ENCODE measurements at places on chromosomes 5 and 9. TPM values are rescaled to one million over a fixed set of nuclear protein-coding genes. Genes with fewer than 3 reads are reported as not detected.
A peak's percentile ranks its signal among the peaks of the same experiment; 100 is the strongest.

DNA sequence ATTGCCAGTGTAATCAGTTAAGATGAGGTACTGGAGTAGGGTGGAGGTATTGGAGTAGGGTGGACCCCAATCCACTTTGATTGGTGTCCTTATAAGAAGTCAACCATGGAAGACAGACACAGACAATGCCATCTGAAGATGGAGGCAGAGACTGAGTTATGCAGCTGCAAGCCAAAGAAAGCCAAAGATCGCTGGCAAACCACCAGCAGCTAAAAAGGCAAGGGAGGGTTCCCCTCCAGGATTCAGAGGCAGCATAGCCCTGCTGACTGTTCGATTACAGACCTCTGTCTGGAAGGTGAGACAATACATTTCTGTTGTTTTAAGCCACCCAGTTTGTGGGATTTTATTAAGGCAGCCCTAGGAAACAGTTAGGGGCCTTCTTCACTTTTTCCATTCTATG is 30.5 kb upstream of the CKMT2 start:
- peak; percentile 21 for DNase-seq

- no peak for DNase-seq
Measured at GRCh38 chr9:111691672-111692329, 30.4 kb downstream of the GNG10 start.

DNA sequence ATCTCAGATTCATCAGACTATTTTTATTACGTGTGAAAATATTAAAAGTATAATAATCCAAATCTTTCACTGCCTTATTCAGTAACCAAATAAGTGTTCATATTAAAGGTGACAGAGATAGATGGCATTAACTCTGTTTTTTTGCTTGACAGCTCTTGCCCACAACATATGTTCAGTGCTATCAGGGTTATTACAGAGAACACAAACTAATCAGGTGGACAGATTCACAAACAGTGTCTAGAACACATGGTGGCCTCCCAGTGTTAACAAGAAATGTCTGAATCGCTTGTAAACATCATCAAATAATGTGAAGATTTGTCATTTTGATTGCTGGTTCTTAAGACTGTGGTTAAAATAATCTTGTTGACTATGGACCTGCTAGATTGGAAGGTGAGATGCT is 609.1 kb upstream of the GRAMD2B start:
- DNase-seq, result no peak

Gene C9orf50
- not detected for total RNA-seq

DNA sequence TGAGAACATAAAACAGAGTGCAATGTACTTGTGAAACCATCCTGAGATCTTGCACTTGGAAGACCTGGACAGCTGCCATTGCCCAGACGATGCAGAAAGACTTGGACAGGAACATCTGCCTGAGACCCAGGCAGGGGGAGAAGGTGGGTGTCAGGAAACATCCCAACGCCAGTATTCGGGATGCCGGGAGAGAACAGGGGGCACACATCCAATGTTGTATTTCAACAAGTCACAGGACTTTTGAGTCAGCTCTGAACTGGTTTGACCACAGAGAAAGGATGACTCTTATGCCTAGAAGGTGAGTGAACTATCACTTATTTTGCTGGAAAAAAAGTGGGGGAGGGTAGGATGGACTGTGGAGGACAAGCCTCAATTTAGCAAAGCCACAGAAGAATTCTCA is 124.6 kb downstream of the ROR2 start:
- DNase-seq, result no peak

GRCh38 chr9:89473762-89474469 is 24.0 kb downstream of the SEMA4D start:
- DNase-seq, result no peak

- DNase-seq, result no peak
Measured at GRCh38 chr5:77163453-77163852, 47.0 kb upstream of the PDE8B start.

Gene IRX1
- total RNA-seq, result 0.81 TPM

Gene SV2C
- total RNA-seq, result 0.05 TPM

GRCh38 chr9:127214421-127215267 is 49.9 kb upstream of the GARNL3 start:
- DNase-seq, result peak; percentile 78

Gene TMEM171
- total RNA-seq, result 22.3 TPM

- DNase-seq, result peak; percentile 42
Measured at GRCh38 chr9:136847088-136847825, 2.0 kb upstream of the PHPT1 start.

GRCh38 chr5:178442405-178443257 is 147.6 kb downstream of the COL23A1 start:
- DNase-seq, result peak; percentile 48

GRCh38 chr5:108321341-108321740 is 60.6 kb downstream of the FBXL17 start:
- no peak for DNase-seq

GRCh38 chr5:165242646-165243045 is 1737.2 kb downstream of the MAT2B start:
- no peak for DNase-seq

Gene SNCB
- total RNA-seq, result not detected

GRCh38 chr5:7434914-7435313 is 39.0 kb downstream of the ADCY2 start:
- DNase-seq, result no peak

- DNase-seq, result no peak
Measured at GRCh38 chr5:93741136-93741811, at the start of gene POU5F2. Gene POU5F2, minus strand, starts transcription at chr5:93741600. Its CDS starts 37 bp downstream, at chr5:93741563.

- no peak for DNase-seq
Measured at GRCh38 chr9:84856181-84856632, 186.7 kb downstream of the NTRK2 start.

DNA sequence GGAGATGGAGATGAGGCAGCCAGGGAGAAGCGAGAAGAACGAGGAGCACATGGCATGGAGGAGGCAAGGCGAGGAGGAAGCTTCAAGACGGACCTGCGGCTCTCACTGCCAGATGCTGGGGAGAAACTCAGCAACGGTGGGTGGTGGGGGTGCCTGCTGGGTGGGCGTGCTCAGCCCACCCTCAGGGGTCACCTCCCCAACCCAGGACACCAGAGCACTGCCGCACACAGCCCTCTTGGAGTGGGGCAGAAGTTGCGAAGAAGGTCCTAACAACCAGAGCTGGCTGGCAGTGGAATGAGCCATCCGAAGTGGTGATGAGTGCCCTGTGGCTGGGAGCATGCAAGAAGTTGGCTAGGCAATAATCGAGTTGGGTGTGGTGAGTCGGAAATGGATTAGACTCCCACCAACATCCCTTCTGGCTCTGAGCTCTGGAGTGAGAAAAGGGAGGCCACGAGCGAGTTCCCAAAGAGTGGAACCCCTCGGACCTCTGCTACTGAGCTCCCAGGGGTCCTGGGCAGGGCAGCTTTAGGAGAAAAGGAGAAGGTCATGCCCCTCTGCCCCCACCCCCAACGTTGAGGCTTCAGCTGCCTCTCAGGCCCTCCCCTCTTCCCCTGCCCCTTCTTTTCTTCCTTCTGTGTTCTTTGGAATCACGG is 212.7 kb upstream of the MVB12B start:
- DNase-seq, result no peak

- no peak for DNase-seq
Measured at GRCh38 chr5:84568171-84568570, 183.5 kb upstream of the EDIL3 start.

DNA sequence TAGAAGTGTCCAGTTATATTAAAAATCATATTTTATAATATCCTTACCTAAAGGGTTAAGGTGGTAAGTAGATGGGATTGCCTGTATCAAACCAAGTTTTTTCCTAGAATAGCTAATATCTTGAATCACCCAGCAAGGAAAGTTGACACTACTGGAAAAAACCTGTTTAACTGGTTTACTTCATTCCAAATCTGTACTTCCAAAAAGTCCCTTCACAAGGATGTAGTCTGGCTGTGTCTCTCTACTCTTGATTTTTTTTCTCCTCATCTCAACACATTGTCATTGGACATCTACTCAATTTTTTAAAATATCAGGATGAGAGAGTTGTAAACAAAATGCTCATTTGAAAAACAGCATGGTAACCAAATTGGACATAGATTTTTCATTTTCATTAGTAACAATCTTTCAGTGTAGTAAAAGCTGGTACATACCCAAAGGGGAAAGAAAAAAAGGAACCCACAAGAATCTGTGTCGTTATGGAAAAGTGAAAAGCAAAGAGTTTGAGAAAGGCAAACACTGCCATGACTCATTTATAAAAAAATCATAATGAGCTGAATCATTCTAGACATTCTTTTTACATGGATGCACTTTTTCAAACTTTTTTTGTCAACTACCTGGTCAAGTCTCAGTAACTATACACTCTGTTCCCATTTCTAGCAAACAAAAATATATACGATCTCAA is 173.5 kb downstream of the GLIS3 start:
- DNase-seq, result no peak

DNA sequence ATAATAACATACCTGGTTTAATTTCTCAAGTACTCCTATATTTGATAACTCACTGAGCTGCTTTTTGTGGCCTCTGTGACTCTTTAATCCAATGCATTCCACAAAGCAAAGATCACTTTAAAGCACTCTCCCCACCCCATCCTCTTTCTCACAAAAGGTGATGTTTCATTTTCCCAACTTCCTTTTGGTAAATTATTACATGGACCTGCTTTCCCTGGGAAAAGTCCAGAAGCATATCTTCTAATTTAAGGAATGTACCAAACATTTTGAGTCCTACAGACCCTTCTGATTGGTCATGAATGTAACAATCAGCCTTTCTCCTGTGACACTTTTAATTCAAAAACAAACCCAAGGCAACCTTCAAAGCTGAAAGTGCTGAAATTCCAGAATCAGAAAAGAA is 71.1 kb downstream of the MLLT3 start:
- no peak for DNase-seq

DNA sequence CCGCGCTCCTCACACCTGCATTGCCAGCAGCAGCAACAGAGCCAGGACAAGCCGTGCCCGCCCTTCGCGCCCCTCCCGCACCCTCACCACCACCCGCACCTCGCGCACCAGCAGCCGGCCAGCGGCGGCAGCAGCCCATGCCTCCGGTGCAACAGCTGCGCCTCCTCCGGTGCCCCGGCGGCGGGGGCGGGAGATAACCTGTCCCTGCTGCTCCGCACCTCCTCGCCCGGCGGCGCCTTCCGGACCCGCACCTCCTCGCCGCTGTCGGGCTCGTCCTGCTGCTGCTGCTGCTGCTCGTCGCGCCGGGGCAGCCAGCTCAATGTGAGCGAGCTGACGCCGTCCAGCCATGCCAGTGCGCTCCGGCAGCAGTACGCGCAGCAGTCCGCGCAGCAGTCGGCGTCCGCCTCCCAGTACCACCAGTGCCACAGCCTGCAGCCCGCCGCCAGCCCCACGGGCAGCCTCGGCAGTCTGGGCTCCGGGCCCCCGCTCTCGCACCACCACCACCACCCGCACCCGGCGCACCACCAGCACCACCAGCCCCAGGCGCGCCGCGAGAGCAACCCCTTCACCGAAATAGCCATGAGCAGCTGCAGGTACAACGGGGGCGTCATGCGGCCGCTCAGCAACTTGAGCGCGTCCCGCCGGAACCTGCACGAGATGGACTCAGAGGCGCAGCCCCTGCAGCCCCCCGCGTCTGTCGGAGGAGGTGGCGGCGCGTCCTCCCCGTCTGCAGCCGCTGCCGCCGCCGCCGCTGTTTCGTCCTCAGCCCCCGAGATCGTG is 517 bp downstream of the KCNN2 start:
- no peak for DNase-seq

Gene FYB1
- total RNA-seq, result 2.8 TPM

GRCh38 chr9:36840898-36841536 is 193.1 kb downstream of the PAX5 start:
- no peak for DNase-seq

DNA sequence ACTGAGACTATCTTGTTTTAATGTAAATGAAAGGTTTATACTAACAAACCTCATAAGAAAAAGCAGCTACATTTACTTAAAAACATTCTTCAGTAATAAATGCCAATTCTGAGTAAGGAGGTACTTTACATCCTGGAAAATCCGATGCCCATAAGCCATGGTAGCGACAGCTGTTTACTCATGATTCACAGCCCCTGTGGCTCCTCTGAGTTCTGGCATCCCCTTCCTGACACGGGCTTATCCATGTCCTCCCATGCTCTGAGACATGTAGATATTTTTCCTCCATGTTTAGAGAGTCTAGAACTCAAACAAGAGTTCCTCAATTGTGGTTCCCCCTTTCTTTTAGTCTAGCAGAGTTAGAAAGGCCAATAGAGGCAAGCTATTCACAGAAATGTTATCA is 63.1 kb upstream of the DEPDC1B start:
- no peak for DNase-seq

DNA sequence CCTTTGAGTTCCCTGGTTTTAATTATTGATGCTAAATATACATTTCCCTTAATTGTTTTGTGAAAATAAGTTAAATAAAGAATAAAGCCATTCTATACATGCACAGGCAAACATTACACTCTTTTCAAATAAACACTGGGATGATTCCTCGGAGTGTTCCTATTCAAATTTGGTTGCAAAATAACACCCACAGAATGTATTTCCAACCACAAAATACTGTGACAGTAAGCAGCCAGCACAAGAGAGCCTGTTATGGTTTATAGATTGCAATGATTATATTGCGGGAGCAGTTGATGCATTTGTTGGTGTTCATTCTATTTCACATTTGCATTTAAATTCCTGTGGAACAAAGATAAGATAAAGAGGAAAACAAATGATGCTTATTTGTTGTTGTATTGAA is 632.6 kb upstream of the WWC1 start:
- no peak for DNase-seq

Gene DIAPH1
- total RNA-seq, result 87.6 TPM

Gene PPIP5K2
- 60.5 TPM for total RNA-seq

DNA sequence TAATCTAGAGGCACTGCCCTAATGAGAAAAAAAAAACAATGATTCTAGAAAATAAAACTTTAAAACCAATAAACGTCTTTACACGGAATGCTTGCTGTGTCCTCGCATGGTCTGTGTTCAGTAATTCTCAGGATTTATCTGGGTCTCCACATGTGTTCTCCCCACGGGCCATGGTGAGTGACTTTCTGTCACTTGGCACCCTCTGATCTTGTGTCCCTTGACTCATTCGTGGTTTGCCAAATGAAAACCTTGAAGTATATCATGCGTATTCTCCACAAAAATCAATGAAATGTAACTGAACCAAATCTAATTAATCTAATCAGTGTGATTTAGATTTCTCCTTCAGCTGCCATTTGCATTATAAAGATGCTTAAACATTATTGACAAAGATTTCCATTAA is 48.0 kb downstream of the UBE2QL1 start:
- no peak for DNase-seq

DNA sequence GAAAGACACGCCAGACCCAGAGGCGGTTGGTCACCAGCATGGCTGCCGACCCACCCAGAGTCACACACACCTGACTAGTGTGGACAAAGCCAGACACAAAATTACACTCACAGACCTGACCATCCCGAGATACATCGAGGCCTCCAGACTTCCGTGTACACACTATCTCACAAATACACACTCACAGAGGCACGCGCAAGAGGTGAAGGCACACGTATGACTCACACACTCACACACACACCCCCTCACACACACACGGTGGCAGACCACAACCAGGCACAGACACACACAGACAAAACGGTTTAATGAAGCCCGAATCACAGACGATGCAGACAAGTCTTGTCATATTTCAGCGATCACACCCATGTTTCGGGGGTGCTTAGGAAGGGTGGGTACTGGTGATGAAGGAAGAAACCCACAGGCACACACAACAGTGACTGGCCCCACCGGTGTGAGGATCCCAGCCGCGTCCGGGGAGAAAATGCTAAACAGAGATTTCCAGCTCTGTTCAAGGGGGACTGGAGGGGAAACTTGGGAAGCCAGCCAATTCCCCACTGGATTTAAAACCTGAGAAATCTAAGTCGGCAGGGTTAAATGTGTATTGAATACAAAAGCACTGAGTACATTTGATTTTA is 51.3 kb downstream of the CRB2 start:
- no peak for DNase-seq

GRCh38 chr5:176466245-176466871 is 18.2 kb downstream of the FAF2 start:
- DNase-seq, result no peak

All from thyroid gland (tissue), 4 donors.